Stimulated activated CD8-positive, alpha-beta memory T cell treated with anti-CD3 and anti-CD28 coated beads, Interleukin-12 subunit alpha, Interleukin-12 subunit beta, amount 100 ng/mL, for 4 hours (primary cell): ENCODE measurements at places on chromosomes 4 and X.

DNA sequence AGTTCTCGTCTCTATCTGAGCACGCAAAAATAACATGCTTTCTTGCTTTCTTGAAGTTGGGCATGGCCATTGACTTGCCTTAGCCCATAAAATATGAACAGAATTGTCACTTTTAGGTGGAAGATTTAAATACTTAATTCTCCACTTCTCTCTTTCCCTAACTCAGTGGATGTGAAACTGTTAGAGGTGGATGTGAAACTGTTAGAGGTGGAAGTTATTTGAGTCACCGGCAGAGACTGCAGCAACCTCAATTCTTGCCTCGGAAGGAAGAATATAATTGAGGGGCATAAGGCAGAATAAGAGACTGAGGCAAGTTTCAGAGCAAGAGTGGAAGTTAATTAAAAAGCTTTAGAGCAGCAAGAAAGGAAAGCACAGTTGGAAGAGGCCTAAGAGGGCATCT is 2.8 kb upstream of the PARM1 start:
- DNase-seq = no peak

DNA sequence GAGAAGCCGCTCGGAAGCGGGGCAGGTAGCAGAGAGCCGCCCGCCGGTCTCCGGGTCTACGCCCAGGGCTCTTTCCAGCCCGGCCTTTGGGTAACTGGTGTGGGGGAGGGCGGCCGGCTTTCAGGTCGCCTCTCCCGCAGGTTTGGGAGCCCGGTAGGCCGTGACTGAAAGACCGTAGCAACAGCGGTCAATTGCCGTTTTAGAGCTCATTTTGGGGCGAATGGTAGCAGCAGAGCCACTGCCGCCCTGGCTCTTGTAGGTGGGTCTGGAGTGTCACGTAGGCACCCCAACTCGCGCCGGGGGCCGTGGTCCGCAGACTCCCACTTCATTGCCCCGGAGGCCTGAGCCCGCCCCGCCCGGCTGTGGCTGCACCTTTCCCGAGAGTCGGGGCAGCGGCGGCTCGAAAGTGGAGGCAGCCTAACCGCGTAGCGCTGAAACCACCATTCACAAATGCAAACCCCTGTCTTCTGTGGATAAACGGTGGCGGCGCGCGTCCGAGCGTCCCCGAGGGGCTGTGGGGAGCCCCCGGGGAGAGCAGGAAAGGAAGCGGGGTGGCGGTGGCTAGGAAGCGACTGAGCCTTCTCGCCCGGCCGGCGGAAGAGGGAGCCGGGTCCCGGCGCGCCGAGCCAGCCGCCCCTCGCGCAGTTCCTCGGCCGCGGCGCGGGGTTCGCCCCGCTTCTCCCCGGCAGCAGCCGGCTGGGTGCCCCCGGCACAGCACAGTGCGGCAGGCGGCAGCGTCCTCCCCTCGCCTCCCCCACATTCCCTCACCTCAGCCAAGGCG is 2185.1 kb upstream of the TENM3 start:
- DNase-seq = no peak

GRCh38 chr4:159097144-159097543 is 5.7 kb upstream of the RAPGEF2 start:
- DNase-seq = no peak

GRCh38 chrX:110242371-110242770 is 75.5 kb downstream of the AMMECR1 start:
- DNase-seq = no peak

- DNase-seq = no peak
Measured at GRCh38 chr4:187422655-187423054, 572.9 kb upstream of the ZFP42 start.

GRCh38 chrX:118795528-118796280 is 27.9 kb upstream of the ZCCHC12 start:
- no peak for DNase-seq

GRCh38 chr4:185384930-185385331 is 10.8 kb downstream of the LRP2BP start:
- no peak for DNase-seq

- DNase-seq = no peak
Measured at GRCh38 chr4:67580577-67580976, 22.1 kb downstream of the STAP1 start.

- no peak for DNase-seq
Measured at GRCh38 chr4:188399834-188400233, 260.6 kb downstream of the TRIML1 start.

- no peak for DNase-seq
Measured at GRCh38 chr4:84146300-84146959, 352.7 kb downstream of the NKX6-1 start.

DNA sequence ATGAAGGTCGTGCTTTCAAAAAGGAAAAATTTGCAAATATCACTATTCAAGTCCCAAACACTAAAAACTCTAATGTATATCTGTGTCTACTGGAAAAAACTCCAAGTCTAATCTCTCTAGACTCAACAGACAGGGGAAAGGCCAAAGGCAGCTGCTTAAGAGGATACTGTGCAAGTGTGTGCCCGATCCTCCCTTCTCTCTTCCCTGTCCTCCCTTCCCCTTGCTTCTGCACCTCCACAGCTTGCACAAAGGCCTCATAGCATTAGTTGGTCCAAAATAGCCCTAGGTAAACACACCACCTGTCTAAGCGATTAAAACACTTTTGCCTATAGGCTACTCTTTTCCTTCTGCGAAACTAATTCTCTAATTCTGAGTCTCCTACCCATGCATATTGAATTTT is 10.6 kb downstream of the C4orf54 start:
- no peak for DNase-seq

- no peak for DNase-seq
Measured at GRCh38 chr4:66609014-66609413, 936.3 kb downstream of the CENPC start.

DNA sequence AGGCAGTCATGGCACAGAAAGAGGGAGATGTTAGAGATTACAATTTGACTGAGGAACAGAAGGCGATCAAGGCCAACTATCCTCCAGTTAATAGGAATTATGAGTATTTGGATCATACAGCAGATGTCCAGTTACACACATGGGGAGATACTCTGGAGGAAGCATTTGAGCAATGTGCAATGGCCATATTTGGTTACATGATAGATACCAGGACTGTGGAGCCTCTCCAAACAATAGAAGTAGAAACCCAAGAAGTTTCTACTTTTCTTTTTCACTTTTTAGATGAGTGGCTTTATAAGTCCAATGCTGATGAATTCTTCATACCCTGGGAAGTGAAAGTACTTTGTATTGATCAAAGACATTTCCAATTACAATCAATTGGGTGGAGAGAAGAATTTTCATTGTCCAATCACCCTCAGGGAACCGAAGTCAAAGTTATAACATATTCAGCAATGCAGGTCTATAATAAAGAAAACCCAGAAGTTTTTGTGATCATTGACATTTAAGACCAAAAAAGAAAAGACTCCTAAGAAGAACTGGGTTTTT is 139.1 kb downstream of the MAB21L2 start:
- no peak for DNase-seq

DNA sequence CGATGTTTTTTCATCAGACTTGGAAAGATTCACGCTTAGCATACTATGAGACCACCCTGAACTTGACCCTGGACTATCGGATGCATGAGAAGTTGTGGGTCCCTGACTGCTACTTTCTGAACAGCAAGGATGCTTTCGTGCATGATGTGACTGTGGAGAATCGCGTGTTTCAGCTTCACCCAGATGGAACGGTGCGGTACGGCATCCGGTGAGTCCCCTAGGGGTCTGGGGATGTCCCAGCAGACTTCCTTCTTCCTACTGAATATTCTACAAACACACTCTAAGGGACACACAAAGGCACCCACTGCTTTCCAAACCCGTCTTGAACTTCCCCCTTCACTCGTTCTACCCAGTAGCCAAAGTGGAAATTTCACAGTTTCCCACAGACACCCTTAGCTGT is 9.3 kb downstream of the GABRQ start:
- DNase-seq = no peak

DNA sequence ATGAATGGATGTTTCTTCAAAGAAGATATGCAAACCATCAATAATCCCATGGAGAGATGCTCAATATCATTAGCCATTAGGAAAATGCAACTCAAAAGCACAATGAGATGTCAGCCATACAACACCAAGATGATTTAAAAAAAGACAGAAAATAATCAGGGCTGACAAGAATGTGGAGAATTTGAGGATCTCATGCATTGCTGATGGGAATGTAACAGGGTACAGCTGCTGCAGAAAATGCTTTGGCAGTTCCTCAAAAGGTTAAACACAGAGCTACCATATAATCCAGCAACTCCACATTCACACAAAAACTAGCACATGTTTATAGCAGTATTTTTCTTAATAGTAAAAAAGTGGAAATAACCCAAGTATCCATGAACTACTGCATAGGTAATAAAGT is 110.5 kb upstream of the ZNF518B start:
- DNase-seq = no peak

- DNase-seq = no peak
Measured at GRCh38 chr4:107845681-107846080, 20.9 kb downstream of the SGMS2 start.

- no peak for DNase-seq
Measured at GRCh38 chr4:94940520-94940908, 182.8 kb downstream of the BMPR1B start.
